ENCODE measurements at places on chromosomes 4 and X.

- DNase-seq = peak; percentile 82
Observed at GRCh38 chr4:55866290-55866907, 13.0 kb downstream of the EXOC1 start.

DNA sequence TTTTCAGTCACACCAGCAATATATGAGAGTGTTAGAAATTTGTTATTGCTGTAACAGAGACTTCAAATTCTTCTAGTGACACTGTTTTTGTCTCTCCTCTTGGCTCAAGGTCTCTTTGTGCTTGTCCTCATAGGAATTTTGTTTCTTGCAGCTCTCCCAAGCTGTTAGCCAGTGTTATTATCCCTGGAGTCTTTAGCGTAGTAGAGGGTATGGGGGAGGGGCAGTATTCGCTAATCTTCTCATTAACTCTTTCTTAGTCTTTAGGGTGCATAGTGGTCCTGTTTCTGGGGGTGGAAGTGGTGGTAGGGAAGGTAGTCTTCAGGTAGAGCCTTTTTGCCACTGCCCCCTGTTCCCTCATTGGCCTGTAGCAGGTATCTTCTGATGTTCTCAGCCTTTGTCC, 79.4 kb downstream of the JADE3 start:
- DNase-seq = no peak

DNA sequence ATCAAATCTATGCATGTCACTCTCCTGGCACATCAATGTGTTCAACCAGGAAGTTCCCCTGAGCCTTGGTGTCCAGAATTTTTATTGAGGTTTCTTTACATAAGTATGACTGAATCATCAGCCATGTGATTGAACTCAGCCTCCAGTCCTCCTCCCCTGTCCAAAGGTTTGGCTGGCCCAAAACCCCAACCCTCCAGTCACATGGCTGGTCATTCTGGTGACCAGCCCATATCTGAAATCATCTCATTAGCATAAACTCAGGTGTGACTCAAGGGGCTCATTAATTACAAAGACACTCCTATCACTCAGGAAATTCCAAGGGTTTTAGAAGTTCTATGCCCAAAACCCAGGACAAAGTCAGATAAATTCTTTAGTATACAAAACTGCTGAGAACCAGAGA, 20.6 kb upstream of the SUPT20HL2 start:
- DNase-seq = no peak

- DNase-seq = no peak
Observed at GRCh38 chr4:31192341-31192740, 472.2 kb downstream of the PCDH7 start.

DNA sequence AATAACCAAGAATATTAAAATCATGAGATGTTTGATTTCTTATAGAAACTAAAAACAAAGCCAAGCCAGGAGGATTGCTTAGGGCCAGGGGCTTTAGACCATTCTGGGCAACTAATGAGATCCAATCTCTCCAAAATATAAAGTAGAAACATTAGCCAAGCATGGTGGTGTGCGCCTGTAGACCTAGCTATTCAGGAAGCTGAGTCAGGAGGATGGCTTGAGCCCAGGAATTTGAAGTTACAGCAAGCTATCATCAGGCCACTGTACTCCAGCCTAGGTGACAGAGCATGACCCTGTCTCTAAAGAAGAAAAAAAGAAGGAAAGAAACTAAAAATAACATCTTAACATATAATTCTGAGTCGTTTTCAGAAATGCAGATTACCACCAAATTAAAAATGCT, 96.7 kb downstream of the NAF1 start:
- peak; percentile 29 for DNase-seq

DNA sequence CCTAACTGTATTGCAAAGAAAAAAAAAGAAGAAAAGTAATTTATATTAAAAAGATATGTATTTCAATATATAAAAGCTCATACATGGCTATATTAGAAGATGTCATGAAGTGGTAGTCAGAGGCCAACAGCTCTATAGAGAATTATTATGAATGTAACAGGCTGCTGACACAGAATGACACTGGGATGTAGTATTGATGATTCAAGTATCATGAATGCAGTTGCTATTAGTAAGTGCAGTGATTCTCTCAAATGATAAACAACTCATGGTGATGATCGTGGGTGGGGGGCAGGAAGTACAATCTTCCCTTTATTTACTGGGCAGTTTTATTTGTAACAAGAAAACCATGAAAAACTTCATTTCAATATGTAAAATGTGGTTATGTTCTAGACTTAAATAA, 124.6 kb downstream of the COL4A6 start:
- DNase-seq = peak; percentile 58

DNA sequence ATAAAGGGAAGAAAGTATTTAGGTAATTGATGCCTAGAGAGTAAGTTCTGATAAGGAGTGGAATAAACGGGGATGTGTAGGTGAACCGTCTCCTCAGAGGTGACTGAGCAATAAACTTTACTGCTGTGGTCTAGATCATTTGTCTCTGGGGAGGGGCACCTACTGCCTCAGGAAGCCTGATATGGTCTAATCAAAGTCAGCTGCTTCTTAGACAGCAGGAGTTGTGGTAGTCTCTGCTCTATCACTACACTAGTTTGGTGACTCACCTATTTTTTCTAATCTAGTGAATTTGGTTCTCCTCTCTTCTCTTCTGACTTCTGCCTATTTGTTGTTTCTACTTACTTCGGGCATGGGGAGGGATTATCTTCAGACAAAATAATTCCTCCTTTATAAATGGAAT, 95.1 kb upstream of the STIM2 start:
- no peak for DNase-seq

DNA sequence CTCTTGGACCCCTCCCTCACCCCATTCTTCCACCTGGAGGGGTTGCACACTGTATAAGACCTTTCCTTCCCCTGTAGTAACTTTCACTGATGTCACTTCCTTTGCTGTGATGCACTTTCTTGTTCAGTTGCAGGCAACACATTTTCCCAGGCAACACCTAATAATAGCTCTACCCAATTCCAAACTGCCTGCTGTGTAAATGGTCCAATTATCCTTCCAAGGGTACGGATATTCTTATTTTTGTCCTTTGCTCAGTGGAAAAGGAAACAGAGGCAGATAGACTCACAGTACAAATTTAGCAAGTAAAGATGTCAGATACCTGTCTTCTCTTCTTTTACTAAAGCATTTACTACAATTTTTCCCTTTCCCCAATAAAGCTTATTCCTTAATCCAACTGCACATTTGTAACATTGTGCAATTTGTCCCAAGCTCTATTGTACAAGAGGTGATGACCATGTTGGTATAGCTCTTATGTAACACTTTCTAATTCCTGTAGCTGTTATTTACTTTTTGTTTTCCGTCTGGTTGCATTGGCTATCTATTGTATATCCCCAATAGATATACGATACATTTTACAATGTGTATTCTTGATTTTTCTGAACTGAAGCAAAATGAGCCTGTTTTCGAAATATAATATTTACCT, 69.1 kb upstream of the NPFFR2 start:
- no peak for DNase-seq

- no peak for DNase-seq
Observed at GRCh38 chr4:132865922-132866321, 283.2 kb upstream of the PCDH10 start.

- DNase-seq = no peak
Observed at GRCh38 chr4:149746276-149746675, 69.4 kb downstream of the IQCM start.

DNA sequence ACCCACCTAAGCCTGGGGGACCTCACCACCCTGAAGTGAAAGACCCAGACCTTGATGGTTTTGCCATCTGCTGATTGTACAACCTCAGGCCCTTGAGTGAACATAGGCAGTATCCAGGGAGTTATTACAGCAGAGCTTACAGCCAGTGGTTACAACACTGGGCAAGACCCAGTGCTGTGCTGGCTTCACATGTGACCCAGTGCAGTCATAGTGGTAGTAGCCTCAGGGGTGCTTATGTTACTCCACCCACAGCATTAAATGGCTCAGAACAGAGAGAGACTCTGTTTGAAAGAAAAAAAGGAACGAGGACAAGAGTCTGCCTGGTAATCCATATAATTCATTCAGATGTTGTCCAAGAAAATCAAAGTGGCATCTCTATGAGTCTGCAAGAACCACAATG, 45.2 kb upstream of the DACH2 start:
- DNase-seq = no peak

- no peak for DNase-seq
Observed at GRCh38 chr4:154838694-154839093, 57.6 kb downstream of the RBM46 start.

DNA sequence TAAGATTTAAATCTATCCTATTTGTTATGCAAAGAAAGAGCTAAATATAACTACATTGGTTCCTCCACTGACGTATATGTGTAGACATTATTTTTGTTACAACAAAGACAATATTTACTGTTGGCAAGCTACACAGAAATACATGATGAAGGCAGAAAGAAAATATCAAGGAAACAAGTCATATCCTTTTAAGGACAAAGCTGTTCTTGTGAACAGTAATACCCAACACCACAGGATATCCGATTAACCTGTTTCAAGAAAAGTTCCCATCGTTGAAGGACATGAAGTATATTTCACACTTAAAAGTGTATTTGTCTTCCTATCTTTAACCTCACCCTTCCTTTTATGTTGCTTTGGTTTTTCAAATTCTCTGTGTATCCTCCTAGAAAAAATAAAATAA, 235.8 kb upstream of the AADAT start:
- DNase-seq = no peak

GRCh38 chr4:122508083-122508482, 51.6 kb upstream of the IL2 start:
- no peak for DNase-seq

GRCh38 chrX:80120335-80120734, 105.8 kb downstream of the TBX22 start:
- no peak for DNase-seq

DNA sequence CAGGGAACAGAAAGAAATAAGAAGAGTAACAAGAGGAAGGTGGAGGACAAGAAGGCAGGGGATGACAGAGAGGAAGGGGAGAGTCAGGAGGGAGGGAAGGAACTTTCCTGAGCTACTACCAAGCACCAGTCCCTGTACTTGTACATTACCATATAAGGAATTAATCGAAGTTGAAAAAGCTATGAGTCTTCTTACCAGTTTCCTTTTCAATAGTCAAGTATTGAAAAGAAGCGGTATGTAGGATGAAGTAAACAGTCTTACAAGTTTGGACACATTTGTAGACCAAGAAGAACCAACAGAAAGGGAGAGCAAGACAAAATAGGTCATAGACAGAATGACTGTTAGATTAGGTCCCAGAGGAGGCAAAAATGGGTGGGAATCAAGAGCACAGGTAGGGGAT, 629.7 kb upstream of the DIPK2B start:
- DNase-seq = no peak

GRCh38 chrX:56727531-56727930, 1.5 kb upstream of the NBDY start:
- no peak for DNase-seq

DNA sequence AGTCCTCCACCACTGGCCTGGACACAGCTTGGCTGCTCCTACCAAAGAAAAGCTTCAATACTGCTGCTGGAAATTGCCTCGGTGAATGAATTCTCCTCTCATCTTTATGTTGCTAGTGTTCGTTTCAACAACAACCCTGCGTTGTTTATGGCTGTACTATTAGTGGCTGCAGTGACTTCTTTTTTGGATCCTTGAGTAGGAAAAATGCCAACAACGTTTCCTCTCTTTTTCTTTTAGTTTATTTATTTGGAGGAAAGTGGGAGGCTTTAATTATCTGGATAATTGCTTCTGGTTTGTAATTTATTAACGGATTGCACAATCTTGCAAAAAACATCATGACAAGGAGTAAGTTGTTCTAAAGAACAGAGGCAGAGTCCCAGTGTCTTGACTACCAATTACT, 464.1 kb upstream of the TRAM1L1 start:
- DNase-seq = no peak

- DNase-seq = peak; percentile 61
Observed at GRCh38 chrX:44012484-44013096, 39.4 kb upstream of the NDP start.

DNA sequence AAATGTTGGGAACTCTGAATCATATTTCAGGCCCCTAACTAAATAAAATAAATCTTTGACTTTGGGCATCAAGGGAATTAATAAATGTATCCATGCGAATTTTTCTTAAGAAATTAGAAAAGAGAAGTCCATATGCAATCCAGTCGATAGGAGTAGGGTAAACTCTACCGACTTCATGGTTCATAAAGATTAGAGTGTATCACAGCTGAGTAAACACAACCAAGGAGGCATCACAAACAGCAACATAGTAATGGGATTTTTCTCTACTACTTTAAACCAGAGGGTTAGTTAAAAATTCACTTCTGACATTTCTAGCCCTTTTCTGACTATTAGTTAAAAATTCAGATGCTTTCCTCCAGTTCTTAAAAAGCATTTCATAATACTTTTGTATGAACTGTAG, 19.9 kb downstream of the SEPTIN11 start:
- no peak for DNase-seq

- DNase-seq = no peak
Observed at GRCh38 chr4:1647432-1647831, 36.7 kb downstream of the FAM53A start.

- no peak for DNase-seq
Observed at GRCh38 chr4:86114563-86114962, 245.3 kb downstream of the MAPK10 start.

GRCh38 chrX:155094468-155095061, 23.3 kb downstream of the BRCC3 start:
- DNase-seq = peak; percentile 6

GRCh38 chr4:153987291-153987690, 198.4 kb upstream of the SFRP2 start:
- DNase-seq = peak; percentile 37

DNA sequence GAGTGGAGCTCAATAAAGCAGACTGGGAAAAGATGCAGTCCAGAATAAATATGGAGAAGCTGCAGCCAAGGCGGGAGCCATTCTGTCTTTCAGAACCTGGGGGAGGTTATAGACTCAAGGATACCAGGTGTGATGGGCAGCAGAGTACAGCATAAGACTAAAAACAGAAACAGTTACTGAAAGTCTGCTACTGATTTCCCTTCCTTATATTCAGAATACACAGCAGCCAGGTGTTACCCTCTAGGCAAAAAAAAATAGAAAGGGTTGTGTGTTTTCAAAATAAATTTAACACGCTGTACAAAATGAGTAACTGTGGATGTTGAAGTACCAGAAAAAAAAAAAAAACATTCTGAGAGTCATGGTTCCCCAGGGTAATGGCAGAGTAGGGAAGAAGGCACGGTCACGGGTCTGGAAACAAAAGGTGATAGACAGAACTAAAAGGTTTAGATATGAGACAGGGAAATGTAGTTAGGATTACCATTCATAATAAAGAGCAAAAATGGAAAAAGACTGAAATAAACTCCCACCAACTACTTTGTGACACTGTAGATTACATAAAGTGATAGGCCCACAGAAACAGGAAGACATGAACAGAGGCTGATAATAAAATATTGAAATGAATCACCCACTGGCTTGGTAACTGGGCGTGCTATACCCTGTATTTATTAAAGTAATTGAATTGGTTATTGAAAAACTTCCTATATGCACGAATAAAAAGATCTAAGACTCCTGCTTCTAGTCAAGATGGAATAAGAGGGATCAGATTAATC, 10.8 kb upstream of the HHIP start:
- DNase-seq = no peak

- DNase-seq = no peak
Observed at GRCh38 chr4:173001571-173001970, 167.0 kb upstream of the GALNT7 start.

- DNase-seq = no peak
Observed at GRCh38 chr4:139574641-139575040, 18.6 kb upstream of the SETD7 start.

GRCh38 chrX:45912316-45912715, 632.9 kb downstream of the ZNF674 start:
- DNase-seq = no peak

GRCh38 chr4:123536225-123536624, 139.6 kb downstream of the SPRY1 start:
- DNase-seq = no peak
